HFFc6 (cell line): ENCODE measurements at places on chromosomes 12 and 14.
A peak's percentile ranks its signal among the peaks of the same experiment; 100 is the strongest.

- H3K27me3 ChIP-seq: peaks cover 25% of the 10 kb centered on the region
- H3K27ac ChIP-seq: no peak overlapping the region
- no peaks in the 10 kb centered on the region for H3K4me1 ChIP-seq
- no peak for DNase-seq
- H3K36me3 ChIP-seq: no peaks in the 10 kb centered on the region
Observed at GRCh38 chr12:597926-598568, 65.2 kb downstream of the NINJ2 start.

DNA sequence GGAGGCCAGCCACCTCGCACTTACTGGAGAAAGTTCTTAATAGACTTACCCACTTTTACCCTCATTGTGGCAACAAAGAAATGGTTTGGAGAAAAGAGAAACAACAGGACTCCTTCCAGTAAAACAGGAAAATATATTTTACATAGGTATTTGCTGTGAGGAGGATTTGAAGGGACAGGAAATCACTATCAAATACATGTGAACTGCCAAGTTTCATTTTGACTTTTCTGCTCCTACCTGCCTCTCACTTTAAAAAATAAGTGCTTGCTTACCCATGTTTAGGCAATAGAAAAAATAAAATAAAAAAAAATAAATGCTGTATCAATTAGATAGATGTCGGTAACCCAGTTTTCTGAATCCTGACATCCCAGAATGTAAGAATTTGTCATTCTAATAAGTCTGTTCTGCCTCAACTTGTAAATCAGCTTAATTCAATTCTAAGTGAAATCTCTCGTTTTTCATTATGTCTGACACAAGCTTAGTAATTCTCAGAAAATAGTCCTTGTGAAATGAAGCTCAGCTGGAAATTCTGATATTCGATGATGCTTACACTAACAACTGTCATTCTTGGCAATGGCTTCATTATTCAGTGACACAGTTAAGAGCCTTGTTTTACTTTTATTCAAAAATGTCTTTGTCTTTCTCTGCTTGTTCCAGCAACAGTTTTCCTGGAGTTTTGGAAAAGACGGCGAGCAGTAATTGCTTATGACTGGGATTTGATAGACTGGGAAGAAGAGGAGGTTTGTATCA lies 131.3 kb downstream of the SLC5A8 start:
- H3K36me3 ChIP-seq: no peaks in the 10 kb centered on the region
- no peak for DNase-seq
- no peak overlapping the region for H3K4me3 ChIP-seq
- no peaks in the 10 kb centered on the region; the same call in 1 of the 2 replicates for H3K27me3 ChIP-seq

- H3K4me3 ChIP-seq: no peak overlapping the region
- H3K36me3 ChIP-seq: peaks cover 5% of the 10 kb centered on the region; the same call in 1 of the 2 replicates
- peaks cover 29% of the 10 kb centered on the region for H3K4me1 ChIP-seq
- DNase-seq: no peak
Observed at GRCh38 chr12:14782756-14783155, 20.5 kb downstream of the WBP11 start.

DNA sequence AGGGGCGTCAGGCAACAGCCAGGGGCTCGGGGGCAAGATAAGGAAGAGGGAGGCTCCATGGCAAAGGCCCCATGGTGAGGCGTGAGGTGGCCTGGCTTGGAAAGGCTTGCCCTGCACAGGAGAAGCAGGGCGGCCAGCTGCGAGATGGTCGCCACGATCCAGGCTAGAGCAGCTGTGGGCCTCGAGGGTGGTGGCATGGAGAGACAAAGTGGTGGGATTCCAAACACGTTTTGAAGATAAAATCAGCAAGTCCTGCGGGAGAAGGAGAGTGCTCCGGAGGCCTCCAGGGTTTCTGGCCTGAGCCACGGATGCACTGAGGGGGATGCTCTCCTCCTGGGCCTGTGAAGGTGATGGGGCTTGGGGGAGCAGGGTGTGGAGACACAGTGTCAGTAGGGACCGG lies 20.5 kb upstream of the DLK1 start:
- no peaks in the 10 kb centered on the region for H3K36me3 ChIP-seq
- peaks cover 4% of the 10 kb centered on the region; the same call in 1 of the 2 replicates for H3K4me1 ChIP-seq
- H3K27ac ChIP-seq: no peak overlapping the region
- H3K27me3 ChIP-seq: peaks cover 22% of the 10 kb centered on the region

- H3K27ac ChIP-seq: no peak overlapping the region
- no peak overlapping the region for H3K4me3 ChIP-seq
- DNase-seq: no peak
- H3K36me3 ChIP-seq: no peaks in the 10 kb centered on the region
Observed at GRCh38 chr14:68124050-68124449, 304.5 kb downstream of the RAD51B start.

DNA sequence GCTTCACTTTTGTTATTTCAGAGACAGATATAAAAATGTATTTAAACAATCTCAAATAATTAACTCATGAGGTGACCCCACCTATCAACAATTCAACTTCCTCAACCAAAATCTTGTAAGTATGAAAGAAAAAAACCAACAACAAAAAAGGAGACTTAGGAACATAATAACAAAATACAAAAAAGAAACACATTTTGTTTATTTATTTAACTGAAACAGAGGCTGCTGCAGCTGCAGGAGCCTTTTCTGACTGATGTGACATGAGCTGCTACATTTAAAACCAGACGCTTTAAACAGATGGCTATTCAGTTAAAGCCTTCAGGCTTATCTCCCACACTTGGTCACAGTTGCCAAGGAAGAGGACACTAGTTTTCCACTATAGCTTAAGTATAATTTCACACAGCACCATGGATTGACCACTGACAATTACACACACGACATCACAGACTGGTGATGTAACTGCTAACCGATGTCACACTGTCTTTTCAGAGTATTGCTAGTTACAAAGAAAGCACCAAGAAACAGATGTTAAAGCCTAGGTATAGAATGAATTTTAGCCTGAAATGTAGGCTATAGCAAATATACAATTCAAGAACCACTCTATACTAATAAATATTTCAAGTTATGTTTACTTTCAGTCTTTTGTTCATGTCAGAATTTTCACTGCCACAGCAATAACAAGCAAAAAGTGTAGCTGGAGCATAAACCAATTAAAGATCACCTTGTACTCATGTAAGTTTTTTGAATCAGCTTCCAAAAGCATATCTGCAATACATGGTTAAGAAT lies 113.0 kb downstream of the MED13L start:
- no peaks in the 10 kb centered on the region; the same call in 1 of the 2 replicates for H3K27me3 ChIP-seq
- peak overlapping the region; percentile 74; the same call in 1 of the 2 replicates for H3K4me3 ChIP-seq
- no peaks in the 10 kb centered on the region for H3K36me3 ChIP-seq
- DNase-seq: no peak

GRCh38 chr12:122006186-122006926 lies 15.3 kb upstream of the BCL7A start:
- H3K27me3 ChIP-seq: peaks cover 2% of the 10 kb centered on the region; the same call in 1 of the 2 replicates
- H3K4me3 ChIP-seq: no peak overlapping the region
- peaks cover 20% of the 10 kb centered on the region for H3K4me1 ChIP-seq
- H3K27ac ChIP-seq: no peak overlapping the region
- H3K36me3 ChIP-seq: no peaks in the 10 kb centered on the region
- DNase-seq: no peak

DNA sequence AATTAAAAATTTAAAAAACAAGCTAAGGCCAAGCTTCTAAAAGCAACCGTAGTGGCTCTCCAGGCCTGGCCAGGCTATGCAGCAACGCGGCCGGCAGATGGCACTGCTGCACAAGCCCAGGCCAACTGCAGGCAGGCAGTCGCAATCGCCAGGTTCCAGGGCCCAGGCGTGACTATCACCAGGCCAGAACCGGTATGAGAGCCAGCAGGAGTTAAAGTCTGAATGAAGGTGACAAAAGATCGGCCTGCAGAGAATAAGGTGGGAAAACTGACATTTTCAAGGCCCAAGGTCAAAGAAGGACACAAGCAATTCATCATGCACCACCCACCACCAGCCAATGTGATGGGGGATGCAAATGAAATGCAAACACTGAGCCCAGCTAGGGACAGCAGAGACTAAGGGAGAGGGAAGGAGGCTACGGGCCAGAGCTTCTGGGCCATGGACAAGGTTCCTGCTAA lies 43.6 kb upstream of the ANO2 start:
- no peak overlapping the region for H3K27ac ChIP-seq
- H3K27me3 ChIP-seq: peaks cover 8% of the 10 kb centered on the region
- peak; percentile 62 for DNase-seq
- peaks cover 6% of the 10 kb centered on the region for H3K4me1 ChIP-seq
- H3K4me3 ChIP-seq: no peak overlapping the region
